ENCODE measurements at places on chromosomes 2 and 18.

GRCh38 chr2:99974682-99975375, 167.6 kb downstream of the AFF3 start:
- DNase-seq, result no peak

GRCh38 chr2:96207774-96208142, 869 bp downstream of the STARD7 start:
- no peak for DNase-seq

DNA sequence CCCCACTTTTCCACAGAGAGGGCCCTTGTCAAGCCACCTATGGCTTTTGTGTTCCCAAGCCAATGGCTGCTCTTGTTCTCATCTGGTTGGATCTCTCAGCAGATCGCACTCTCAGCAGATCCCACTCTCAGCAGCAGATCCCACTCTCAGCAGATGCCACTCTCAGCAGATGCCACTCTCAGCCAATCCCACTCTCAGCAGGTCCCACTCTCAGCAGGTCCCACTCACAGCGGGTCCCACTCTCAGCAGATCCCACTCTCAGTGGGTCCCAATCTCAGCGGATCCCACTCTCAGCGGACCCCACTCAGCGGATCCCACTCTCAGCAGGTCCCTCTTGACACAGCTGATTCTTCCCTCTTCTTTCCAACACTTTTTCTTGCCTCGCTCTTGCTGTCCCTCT, 59.3 kb upstream of the MGAT4A start:
- DNase-seq, result no peak

- DNase-seq, result no peak
These were observed 4.0 kb downstream of the WDR54 start for GRCh38 chr2:74425523-74425922.

DNA sequence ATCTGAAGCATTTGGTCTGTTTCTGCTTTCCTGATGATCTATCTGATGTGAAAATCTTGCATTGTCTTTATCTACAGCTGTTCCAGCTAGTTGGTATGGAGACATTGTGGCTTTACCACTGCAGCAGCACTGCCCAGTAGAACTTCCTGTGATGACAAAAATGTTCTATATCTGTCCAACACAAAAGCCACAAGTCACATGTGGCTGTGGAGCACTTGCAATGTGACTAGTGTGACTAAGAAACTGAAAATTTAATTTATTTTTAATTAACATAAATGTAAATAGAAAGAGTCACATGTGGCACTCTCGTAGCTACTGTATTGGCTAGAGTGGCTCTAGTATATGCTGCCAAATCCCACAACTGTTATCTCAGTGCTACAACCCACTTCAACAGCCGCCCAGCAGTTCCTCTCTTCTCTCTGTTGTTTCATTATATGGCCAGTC, 425.7 kb downstream of the SETBP1 start:
- no peak for DNase-seq

GRCh38 chr18:72444798-72445155, 99.4 kb downstream of the CBLN2 start:
- no peak for DNase-seq

All from T follicular helper cell (primary cell).